ENCODE measurements at places on chromosomes 3 and 15.

DNA sequence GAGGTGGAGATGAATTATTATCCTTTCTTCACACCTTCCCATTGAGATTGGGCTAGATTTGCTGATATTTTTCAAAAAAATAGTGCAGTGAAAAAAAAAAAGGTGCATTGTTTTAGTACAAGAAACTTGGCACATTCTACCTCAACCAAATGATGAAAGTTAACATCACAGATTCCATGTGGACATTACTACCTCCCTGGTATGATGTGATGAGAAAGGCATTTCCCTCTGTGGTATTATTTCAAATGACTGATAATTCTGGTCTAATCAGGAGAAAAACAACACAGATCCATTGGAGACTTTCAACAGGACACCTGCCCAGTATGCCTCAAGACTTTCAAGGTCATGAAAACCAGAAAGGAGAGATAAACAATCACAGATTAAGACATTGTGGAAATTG lies 313.4 kb downstream of the BCHE start:
- no peak for DNase-seq

- no peak for DNase-seq
Measured at GRCh38 chr3:42892169-42892568, 13.8 kb upstream of the ZNF662 start.

GRCh38 chr3:15292765-15293522 lies 39.4 kb downstream of the SH3BP5 start:
- DNase-seq, result no peak

DNA sequence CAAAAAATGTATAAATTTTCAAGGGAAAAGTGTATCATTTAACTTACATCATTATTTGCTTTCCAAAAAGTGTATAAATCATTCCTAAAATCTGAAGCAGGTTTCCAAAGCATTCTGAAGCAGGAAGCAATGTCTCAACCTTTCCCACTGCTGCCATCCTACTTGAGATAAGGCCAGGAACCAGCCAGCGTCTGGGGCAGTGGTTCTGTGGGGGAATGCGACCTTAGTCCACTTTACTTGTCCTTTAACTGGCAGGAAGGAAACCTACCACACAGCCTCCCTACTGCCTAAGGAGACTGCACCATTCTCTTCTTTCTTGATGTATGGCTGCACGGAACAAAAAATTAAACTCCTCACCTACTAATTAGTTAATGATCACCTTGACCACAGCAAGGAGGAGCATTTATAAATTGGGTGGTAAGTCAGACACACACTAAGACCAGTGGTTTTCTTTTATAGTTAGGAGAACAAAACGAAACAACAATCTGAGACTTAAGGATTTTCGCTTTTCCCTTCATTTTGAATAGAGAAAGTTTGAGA lies 3.7 kb downstream of the SORD start:
- no peak for DNase-seq

DNA sequence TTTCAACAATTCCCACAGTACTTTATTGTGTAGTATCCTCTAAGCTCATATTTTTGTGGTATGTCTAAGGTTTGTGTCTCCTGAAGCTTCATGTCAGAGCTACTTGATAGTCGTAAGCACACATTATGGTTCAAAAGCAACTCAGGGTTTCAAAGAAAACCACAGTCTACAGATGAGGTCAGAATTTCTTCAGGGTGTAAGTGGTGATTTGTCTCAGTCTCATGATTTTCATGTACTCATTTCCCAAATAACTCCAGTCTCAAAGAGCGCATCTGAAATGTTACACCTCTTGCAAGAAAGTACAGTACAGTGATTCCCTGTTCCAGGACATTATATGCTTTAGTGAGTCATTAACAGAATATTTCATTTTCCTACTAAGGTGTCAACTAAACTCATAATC lies 47.5 kb upstream of the SSR3 start:
- no peak for DNase-seq

DNA sequence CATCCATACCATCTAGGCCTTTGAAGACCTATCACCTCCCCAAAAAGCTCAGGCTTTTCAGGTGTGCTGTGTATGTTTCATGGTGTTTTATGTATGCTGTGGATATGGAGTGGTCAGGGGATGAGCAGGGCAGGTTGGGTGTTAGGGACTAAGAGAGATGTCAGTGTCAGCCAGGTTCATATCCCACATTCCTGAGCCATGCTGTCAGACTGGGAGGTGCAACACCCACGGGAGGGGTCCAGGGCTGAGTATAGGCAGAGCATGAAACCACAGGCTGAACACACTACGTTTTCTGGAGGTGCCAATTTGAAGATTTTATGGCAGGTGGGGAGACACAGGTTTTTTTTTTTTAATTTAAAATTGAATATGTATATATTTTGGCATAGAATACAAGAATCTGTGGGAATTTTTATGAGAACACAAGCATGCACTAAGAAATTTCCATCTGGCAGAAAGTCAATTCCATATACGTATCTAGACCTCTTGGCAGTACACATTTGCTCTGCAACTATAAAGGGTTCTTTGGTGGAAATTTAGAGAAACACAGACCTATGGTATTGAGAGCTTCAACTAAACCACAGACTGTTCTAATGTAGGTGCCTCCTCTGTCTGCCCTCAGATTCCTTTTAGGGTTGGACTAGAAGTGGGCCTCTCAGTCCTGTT lies 101.9 kb upstream of the RNU6-1 start:
- DNase-seq, result no peak

GRCh38 chr3:142724682-142725356 lies 985 bp downstream of the TRPC1 start:
- DNase-seq, result no peak

DNA sequence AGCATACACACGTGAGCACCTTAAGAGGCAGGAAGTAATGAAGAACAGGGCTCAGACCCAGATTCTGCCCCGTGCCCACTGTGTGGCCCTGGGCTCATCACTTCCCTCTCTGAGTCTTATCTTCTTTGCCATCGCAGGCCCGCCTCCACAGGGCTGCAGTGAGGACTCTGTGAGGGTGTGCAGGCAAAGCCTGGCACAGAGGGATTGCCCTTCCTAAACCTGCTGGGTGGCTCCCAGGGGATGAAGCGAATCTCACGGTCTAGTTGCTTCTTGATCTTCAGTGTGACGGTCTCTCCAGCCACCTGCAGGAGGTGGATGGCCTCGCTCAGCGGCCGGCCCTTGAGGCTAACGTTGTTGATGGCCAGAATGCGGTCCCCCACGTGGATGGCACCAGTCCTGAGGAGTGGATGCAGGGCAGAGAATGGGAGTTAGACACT lies 32.8 kb downstream of the GRIP2 start:
- no peak for DNase-seq

GRCh38 chr3:33544126-33544525 lies 103.9 kb upstream of the UBP1 start:
- DNase-seq, result no peak

GRCh38 chr3:128339491-128340012 lies 127.1 kb downstream of the DNAJB8 start:
- no peak for DNase-seq

DNA sequence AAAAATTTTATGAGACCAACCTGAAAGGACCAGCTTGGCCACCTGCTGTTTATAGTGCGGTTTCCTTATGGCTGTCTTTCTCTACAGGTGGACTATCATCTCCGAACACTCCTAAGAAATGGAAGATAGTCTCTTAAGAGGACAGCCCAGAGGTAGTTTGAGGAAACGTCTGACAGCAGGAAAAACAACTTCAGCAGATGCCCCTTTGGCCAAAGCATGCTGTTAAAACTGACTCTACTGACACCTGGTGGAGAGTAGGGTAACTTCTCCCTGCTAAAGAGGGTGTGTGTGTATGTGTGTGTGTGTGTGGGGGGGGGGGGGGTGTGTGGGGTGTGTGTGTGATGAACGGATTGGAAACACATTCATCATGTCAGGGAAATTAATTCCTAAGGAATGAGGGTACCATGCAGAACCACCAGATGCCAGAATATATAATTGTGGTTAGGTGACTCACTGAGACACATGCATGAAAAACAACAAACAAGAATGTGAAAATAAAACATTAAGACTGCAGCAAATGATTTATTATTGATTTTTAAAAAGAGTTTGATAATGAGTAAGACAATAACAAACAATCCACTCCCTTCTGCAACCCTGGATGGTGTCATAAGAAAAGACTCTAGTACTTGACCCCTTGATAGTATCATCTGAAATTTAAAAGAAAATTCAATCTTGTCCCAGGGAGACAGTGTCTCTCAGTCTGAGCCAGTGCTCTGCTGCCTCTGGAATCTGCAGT lies 256.5 kb downstream of the THRB start:
- no peak for DNase-seq

DNA sequence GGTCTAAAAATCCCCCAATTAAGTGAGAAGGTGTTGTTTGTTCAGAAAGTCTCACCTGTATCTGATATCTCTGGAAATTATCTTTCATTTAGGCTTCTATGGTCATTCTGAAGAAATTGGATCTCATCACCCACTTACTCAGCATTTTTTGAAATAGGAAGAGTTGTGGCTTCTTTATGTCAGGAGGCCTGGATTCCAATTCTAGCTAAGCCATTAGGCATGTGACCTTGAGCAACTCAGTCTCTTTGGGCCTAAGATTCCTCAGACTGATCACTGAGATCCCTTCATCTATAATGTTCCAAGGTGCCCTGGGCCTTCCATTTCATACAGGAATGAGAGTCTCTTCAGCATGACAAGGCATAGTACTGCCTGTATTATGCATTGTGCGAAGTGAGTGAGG lies 70.3 kb downstream of the ARHGEF26 start:
- no peak for DNase-seq

DNA sequence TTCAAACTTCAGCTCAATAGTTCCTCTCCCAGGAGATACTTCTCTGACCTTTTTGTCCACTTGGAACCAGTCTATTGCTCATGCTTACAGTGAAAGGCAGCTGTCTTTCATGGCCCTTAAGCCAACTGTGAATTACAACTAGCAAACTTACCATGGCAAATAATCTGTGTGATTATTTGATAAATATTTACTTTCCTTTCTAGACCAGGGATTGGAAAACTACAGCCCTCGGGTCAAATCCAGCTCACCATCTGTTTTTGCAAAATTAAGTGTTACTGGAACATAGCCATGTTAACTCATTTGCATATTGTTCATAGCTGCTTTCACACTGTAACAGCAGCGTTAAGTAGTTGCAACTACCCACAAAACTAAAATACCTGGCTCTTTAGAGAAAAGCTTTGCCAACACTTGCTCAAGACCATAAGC lies 289.1 kb upstream of the MCTP2 start:
- no peak for DNase-seq

DNA sequence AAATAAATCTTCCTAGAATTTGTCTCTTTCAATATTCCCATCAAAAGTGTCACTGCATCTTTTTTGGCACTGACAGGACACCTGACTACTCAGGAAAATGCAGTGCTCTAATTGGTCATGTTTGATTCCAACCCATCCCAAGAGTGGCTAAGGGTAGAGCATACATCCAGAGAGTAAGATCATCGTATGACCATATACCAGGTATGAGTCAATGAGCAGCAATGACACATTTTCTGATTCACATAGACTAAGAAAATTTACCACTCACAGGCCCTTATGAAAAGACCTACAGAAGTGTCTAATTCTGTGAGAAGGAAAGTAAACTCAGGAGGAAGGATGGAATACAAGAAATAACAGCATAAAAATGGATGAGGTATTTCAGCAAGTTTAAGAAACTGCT lies 434.2 kb downstream of the ZIC1 start:
- no peak for DNase-seq

DNA sequence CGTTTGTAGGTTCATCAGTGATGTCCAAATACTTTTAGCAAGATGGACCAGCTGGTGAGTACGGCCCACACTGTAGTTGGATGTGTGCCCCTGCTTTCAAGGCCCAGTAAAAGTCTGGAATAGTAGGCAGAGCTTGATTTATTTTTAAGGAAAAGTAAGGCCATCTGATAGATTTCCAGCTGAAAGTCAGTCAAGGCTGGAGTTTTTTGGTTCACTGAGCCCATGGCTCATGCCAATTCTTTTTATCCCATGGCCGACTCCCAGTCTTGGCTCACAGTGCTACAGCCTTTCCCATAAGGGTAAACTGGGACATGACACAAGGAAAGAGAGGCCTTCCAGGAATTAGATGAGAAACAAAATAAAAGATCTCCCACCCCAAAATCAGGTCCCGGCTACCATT lies 13.5 kb downstream of the CCDC80 start:
- DNase-seq, result peak; percentile 80

GRCh38 chr3:27589795-27590194 lies 105.6 kb upstream of the SLC4A7 start:
- DNase-seq, result no peak

GRCh38 chr3:78130741-78131290 lies 1090.9 kb downstream of the ROBO2 start:
- DNase-seq, result no peak

GRCh38 chr3:27165321-27165721 lies 203.9 kb downstream of the NEK10 start:
- no peak for DNase-seq

DNA sequence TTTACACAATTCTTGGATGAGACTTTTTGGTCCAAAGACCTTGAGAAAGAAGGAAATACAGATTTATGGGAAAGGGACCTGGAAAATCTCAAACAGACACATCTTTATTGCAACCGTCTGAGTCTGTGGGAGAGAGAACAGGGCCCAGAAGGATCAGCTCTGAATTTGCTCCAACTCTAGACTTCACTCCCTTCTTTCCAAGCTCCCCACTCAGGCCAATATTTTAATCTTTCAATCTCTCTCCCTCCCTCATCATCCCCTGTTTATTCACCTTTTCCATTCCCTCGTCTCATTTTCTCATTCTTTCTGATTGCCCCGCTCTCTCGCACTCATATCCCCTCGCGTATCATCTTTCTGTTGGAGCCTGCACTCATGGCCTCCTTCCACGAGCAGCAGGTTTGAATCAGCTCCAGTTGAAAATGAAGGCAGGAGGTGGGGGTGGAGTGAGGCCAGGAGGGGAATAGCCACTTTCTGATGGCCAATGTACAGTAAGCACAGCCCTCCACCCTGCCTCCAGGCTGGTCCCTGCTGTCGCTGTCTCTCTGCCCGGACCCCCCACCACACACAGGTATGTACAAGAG lies 63.6 kb upstream of the BOC start:
- peak; percentile 97 for DNase-seq

GRCh38 chr3:97579365-97579764 lies 185.2 kb upstream of the ARL6 start:
- peak; percentile 88 for DNase-seq

GRCh38 chr3:196661400-196661799 lies 21.9 kb downstream of the NRROS start:
- DNase-seq, result no peak

GRCh38 chr3:44442596-44443309 lies 34.7 kb downstream of the ZNF445 start:
- no peak for DNase-seq

- DNase-seq, result no peak
Measured at GRCh38 chr15:99424131-99424571, 141.6 kb upstream of the MEF2A start.

DNA sequence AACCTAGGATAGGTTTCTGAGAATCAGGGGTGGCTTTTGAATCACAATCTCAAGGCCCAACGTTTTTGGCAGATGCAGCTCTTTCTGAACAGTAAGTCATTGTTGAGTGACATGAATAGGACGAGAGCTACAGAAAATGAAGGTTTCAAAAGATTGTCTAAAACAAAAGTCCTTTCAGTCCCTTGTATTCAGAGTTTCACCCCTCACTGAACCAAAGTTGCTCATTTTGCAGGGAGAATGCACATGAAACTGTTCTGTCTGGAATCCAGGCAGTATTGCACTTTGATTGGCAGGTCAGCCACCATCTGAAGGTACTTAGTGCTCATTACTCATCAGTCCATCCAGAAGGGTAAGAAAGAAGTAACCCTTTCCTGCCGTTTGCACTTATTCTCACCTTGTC lies 24.1 kb upstream of the RASGRP1 start:
- DNase-seq, result no peak

GRCh38 chr3:29346828-29347227 lies 66.0 kb downstream of the RBMS3 start:
- peak; percentile 12 for DNase-seq
